GM18507 (cell line): ENCODE measurements at places on chromosomes 1 and 21.

DNA sequence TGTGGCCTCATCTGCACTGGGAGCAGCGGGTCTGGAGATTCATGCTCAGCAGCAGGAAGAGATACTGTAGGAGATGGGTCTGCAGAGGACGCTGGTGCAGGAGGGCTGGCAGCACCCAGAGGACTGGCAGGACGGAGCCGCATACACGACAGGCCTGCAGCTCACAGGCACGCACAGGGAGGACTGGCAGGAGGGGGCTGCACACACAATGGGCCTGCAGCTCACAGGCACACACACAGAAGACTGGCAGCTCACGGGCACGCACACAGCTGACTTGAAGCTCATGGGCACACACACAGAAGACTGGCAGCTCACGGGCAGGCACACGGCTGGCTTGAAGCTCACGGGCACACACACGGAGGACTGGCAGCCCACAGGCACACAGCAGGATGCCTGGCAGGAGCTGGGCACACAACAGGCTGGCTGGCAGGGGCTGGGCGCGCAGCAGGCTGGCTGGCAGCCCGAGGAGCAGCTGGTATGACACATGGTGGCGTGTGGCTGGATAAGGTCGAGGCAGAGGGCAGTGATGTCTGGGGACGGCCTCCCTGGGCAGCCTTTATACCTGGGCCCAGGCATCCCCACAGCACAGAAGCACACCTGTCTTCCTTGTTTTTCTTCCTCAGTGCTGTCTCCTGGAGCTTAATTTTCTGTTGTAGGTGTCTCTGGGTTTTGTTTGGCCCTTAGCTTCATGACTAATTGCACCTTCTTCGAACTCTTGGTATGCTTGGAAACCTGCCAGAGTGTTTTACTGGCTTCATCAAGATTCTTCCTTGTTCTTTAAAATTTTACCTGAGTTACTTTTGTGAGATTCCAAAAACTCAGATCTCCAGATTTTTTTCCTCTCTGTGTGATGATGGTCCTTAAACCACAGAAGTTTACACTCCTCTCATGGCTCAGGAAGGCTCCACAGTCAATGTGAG is at the start of gene KRTAP12-2:
KRTAP12-2 (minus strand) TSS at position 527 of the 920 bp plus-strand sequence; CDS start at position 486, 41 bp downstream.
- no peak for DNase-seq

DNA sequence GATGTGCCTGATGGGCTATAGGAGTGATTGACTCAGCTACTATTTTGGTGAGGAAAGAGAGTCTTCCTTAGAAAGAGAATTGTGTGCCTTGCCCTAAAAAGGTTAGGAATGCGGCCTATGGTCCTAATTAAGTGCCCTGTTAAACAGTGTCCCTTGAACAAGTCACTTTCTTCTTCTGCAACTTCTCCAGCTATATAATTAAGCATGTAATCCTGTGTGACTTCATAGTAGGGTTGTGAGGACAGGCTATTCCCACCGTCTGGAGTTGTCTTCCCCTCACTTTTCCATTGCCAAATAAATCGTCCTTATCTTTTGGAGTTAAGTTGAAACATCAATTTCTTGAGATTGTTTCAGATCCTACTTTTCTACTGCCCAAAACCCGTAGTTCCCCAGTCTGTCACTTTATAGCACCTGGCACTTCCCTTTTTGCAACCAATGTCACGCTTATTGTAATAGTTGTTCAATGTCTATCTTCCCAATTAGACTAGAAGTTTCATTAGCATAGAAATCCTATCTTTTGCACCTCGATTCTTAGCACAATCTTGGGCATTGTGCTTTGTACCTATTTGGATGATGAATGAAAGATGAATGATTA is 27.6 kb upstream of the SLC16A1 start:
- no peak for DNase-seq

DNA sequence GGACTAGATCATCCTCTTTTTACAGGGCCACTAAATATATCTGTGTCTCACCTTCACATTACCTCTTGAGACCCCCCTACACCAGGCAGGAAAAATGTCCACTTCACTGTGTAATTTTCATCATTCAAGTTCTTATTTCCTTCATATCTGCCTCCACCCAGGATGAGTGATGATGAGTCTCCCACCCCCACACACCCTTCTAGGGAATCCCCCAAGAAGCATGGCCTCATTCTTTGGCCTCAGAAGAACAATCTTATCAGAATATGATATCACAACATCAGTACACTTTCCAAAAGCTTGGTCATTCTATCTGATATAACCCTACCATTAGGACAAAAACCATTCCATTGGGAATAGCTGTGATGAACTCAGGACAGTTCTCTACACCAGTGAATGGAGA is 170.3 kb upstream of the DUSP10 start:
- DNase-seq = no peak

DNA sequence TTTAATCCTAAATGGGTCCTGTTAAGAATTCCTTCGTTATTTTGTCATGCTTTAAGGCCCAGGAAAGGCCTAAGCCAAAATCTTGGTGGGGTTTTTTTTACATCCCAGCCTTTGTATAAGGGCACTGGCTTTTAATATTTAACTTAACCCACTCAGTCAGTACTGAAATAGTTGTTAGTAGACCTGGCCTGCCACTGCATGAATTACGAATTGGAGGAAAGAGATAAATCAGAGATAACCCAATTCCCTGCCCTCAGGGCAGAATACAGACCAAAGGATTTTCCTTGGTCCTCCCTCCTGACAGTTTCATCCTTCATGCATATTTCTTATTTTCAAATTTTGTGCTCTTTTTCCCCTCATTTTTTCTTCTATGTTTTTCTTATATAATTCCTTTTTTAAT is 193.0 kb downstream of the FASLG start:
- no peak for DNase-seq

DNA sequence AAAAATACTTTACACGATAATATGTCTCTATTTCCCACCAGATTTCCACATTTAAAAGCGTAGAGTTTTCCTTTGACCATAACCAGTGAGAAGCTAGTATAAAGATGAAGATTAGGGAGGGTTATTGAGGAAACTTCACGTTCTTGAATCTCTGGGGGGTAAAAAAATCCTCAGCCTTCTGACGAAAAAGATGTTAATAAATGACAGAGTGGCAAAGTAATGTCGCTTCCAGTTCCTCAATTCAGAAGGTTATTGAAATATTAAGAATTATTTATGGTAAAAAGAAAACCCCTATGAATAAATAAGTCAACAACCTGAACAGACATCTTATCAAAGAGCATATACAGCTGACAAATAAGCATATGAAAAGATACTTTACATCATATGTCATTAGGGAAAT is 241.0 kb downstream of the GPATCH2 start:
- DNase-seq = no peak

DNA sequence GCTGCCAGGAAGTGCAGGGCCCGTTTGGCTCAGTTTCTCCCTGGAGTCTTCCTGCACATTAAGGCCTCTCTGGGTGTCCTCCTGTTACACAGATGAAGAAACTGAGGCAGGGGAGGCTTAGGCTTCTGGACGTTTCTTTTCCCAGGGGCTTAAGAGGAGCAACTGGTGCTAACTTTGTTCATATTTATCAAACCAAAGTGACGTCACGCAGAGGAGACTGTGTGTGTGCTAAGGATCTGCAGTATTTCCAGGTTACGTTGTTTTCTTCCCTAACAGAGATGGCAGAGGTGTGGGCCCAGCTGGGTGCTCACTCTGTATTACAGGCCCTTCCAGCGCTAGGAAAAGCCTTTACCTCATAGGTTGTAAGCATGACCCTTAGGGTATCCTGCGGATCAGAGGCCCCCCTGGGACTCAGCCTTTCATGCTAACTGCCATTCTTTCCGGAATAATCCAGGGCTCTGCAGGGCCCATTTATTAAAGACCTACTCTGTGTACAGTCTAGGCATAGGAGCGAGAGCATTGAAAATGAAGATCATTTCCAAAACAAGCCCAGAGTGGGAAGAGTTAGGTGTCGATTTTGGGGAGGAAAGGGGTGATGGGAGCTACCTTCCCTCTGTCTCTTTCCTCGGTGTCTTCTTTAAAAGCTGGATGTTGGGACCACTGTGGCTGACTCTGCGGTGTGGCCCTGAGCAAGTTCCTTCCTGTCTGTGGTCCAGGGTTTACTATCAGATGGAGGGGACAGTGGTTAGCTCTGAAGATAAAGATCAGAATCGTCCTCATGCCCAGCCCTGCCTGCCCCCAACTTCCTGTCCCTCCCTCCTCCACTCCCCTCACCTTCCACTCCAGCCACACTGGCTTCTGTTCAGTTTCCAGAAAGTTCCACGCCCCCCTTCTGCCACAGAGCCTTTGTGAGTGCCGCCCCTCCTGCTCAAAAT is 4.6 kb downstream of the AGTRAP start:
- no peak for DNase-seq

DNA sequence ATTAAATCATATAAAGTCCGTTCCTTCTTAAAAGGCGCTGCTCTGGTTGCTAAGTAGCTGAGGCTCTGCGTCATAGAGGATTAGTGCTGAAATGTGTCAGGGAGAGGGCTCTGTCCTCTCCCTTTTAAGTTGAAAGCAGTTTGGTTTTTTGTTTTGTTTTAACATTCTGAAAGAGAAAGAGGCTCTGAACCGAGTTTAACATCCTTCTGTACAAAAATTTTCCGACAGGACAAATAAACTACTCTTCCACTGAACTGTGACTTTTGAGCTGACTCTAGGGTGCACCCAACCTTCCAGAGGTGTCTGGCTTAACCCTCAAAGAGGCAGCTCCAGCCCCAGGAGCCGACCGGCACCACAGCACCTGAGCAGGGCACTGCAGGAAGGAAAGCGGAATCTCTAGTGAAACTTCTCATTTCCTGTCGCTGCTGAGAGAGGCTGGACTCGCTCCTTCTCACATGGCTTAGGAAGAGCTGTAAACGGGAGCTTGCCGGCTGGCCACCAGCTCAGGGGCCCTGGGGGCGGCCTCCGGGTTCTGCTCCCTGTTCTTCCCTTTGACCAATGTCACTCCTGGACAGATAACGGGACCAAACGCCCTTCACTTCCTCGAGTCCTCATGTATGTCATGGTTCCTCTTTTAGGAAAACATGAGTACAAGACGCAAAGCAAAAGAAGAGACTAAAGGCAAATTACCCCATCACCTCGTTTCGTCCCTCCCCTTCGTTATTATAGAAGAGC is 1.2 kb downstream of the VAV3 start:
- peak; percentile 28 for DNase-seq

GRCh38 chr1:31798433-31799195 is 17.2 kb downstream of the SPOCD1 start:
- DNase-seq = no peak

- DNase-seq = no peak
Observed at GRCh38 chr1:178470411-178470960, 26.3 kb downstream of the CLEC20A start.

DNA sequence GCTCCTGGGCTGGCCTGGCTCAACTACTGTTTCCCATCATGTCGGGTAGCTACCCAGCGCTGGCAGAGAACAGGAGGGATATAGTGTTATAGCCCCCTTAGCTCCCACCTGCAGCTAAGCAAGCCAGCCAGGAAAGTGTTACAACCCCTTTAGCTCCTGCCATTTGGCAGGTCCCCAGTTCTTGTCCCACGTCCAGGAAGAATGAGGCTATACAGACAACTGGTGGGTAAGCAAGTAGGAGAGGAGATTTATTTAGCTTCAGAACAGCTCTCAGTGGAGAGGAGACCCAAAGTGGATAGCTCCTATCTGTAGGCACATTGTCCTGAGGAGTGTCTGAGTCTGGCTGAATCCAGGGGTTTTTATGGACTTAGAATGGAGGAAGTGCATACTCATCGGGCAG is 741.1 kb upstream of the B3GALT2 start:
- DNase-seq = no peak

DNA sequence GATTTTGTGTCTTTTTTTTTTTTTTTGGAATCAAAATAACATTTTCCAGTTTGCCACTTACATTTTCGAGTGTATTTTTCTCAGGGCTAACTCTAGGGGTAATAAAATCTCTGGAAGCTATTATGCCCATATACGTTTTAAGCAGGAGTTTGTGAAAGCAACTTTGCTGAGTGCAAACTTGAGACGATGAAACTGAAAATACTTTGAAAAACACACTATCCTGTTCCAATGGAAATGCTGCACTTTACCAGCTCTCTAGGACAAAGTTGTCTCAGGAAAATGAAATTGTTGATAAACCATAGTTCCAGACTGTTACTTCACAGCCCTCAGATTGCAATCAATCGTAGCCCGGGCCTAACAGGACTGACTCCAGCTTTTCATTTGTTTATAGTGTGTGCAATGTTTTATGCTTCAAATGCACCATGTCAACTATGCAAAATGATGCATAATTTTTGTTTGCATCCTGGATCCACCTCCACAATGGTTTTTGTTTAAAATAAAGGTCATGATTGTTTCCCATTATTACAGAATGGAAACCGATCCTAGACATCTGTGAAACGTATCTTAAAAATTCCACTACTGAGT is 220.6 kb upstream of the PKN2 start:
- DNase-seq = no peak

DNA sequence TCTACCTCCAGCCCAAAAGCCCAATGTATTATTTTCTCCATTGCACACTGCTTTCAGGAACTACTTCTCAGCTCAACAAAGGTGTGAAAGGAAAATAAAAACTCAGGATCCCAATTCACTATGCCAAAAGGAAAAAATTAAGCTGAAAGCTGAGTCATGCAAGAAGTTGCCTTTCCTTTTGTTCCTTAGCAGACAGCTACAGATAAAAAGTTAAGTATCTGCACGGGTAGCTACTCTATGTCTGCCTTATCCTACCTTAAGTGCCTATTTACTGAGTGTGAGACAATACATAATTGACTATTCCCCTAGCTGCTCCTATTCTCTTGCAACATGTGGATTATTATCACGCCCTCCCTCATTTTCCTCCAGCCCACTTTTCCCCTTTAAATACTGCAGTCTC is 84.1 kb downstream of the ADCY10 start:
- DNase-seq = no peak

GRCh38 chr21:16863362-16863905 is 649.4 kb upstream of the CXADR start:
- DNase-seq = no peak

DNA sequence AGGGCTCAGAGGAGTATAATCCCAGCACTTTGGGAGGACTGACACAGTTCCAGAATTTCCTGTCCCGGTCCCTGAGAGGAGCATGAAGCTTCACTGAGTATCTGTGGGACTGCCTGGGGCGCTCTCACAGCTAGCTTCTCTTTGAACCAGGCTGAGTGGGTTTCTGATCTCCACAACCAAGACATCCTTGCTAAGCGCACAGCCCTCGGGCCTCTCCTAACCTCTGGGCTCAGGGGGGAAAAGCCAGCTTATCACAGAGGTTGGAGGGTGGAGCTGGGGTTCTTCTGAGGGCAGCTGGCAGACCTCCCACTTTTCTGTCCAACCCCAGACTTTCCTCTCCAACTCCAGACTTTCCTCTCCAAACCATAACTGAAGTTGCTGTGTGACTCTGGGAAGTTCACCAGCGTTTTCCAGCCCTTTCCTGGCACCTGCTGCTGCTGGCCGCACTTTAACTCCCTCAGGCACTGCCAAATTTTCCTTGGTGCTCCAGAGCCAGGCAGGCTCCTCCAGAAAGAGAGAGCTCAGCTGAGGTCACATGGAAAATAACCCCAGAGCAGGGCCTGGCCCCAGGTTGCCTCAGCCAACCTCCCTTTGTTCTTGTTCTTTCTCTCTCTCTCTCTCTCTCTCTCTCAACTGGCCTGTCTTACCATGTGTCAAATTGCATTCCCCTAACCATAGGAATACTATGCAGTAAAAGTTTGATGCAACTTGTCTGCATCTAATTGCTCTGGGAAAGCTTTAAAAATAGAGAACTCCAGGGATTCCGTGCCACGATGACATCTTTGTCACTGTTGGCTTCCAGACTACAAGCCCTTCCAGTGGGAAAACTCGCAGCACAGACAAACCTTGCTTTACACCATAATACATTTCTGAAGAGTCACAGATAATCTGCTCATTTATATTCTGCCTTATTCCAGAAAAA is 49.5 kb downstream of the OLFML2B start:
- DNase-seq = no peak
